Activated T-helper 1 cell treated with anti-CD3 and anti-CD28 coated beads, Interleukin-12 subunit alpha, Interleukin-12 subunit beta, Interleukin-2, Interleukin-4 antibody, amounts not matched to agents 30 ng/mL and 10 ng/mL and 1 ng/mL, durations not matched to agents 14 hours and 24 hours and 36 hours (primary cell): ENCODE measurements at places on chromosomes 16 and 17. TPM values are rescaled to one million over a fixed set of nuclear protein-coding genes. Genes with fewer than 3 reads are reported as not detected.

The CNTD1 gene
- not detected in 2 replicates for total RNA-seq

The CIITA gene
- 12.0 and 13.0 TPM in 2 replicates for total RNA-seq

DNA sequence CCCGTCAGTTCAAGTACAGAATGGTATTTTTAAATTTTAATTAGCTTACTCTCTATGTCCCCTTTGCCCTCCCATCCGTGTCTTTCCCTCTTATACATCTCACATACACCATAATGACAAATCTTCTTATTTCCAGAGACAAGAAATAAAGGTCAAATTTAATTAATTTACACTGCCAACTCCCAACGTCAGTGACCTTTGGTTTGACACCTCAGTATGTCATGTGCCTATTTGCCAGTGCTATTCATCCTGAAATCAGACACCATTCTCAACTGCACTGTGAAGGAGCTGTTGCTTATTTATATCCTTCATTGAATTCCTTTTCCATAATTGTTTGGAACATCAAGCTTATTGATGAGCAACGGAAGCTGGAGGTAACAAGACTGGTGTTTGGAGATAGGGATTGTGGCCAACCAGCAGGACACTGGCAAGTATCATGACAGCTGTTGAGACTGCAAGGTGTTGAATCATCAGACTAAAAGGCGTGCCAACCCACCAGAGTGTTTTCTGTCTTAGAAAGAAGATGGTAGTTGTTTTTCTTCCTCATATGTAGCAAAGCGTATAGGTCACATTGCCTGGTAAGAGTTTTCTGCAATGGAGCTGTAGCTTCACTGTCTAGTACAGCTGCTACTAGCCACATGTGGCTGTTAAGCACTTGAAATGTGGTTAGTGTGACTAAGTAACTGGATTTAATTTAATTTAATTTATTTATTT, 12.5 kb downstream of the CALCOCO2 start:
- DNase-seq: no peak

- DNase-seq: no peak
These were observed 22.7 kb downstream of the MYO15B start for GRCh38 chr17:75610103-75610984.

DNA sequence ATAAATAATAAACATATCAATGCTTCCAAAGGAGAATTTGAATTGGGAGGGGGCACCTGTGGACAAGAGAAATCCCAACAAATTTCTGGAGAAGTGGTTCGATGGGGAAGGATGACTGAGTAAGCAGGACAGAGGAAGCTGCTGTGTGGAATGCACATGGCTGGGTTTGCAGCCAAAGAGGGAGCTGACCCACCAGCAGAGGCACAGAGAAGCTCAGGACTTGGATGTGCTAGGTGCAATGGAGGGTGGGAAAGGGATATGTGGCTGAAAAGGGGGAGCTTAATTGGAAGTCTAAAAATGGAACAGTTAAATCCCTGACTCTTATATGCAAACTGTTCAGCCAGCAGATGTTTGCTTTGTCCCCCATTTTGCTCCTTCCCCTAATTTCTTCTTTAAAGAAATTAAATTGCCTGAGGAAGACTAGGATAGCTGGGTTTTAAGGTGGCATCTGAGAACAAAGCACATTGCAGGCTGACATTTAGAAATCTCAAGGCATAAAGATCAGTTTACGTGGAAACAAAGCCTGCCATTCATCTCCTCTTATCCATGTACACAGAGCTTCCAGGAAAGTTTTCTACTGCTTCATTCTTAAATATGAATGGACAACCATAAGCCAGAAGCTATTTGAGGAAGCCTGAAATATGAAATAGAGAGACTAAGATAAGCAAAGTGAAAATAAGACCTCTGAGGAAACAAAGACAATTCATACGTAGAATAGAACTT, 23.0 kb upstream of the TNS4 start:
- no peak for DNase-seq

GRCh38 chr17:81457917-81458555, 54.6 kb downstream of the ACTG1 start:
- no peak for DNase-seq

The MYH8 gene
- total RNA-seq: not detected in 2 replicates

DNA sequence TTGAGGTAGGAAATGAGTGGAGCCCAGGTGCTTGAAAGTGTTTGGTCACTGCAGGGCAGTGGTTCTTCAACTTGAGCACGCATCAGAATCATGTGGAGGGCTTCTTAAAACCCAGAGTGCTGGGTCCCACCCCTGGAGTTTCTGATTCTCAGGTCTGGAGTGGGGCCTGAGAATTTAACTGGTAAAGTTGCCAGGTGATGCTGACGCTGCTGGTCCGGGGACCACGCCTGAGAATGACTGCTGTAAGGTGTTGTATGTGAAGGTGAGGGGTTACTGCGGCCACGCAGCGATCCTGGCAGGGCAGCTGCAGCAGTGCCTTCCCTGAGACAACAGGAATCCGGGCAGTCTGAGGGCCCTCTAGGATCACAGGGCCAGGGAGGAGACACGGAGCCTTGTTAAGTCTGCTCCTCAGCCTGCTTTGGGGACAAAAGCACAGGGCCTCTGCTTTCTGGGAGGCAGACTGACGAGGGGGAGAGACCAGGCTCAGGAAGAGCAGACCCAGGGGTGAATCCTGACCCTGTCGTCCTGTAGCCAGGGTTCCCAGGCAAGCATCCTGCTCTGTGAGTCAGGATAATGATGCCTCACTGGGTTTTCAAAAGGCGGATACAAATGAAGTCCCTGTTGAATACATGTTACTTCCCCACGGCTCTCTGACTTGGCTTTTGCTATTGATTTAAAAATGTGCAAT, 16.2 kb downstream of the CCDC42 start:
- DNase-seq: no peak

The UMOD gene
- total RNA-seq: not detected in 2 replicates

DNA sequence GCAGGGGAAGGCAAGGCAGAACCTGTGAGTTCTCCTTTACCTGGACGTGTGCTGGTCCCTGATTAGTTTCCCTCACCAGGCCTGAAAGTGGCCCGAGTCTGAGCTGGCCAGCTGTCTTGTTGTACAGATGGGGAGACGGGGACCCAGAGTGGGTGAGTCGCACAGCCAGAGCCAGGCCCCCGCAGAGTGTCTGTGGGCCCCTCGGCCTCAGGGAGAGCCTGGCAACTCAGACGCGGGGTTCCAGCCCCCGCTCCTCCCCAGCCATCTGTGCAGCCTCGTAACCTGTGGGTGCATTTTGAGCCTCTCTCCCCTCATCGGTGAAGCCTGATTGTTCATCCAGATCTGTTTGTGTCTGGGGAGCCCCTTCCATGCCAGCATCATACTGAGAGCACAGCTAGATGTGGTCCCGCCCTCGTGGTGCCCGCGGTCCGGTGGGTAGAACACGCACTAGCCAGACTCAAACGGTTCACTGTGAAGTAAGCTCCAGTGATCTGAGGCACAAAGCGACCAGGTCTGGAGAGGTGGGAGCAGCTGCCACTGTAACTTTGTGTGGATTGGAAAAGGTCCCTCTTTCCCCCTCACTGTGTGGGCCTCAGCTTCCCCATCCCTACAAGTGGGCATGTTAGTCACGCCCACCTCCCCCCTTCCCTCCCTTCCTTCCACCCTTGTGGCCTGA, 6.0 kb upstream of the NDRG4 start:
- DNase-seq: no peak

- no peak for DNase-seq
These were observed 4.0 kb upstream of the NPRL3 start for GRCh38 chr16:142405-142967.
